ENCODE measurements at places on chromosomes 2 and 18.

DNA sequence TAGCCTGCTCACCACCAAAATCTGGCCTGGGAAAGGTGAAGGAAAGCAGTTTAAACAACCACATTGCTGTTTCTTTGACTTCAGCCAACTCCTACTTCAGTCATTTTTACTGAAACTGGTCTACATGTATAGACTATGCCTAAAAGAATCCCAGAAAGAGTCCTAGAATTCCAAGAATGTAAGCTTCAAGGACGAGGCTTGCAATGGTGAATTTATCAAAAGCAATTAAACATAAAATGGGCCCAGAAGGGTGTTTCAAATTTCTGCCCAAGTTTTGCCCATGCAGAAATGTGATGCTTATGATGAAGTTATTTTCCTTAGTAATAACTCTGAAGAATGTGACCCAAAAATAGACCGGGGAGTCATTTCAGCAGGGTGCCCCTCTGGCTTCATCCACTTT, 16.6 kb downstream of the EN1 start:
- DNase-seq, result no peak

DNA sequence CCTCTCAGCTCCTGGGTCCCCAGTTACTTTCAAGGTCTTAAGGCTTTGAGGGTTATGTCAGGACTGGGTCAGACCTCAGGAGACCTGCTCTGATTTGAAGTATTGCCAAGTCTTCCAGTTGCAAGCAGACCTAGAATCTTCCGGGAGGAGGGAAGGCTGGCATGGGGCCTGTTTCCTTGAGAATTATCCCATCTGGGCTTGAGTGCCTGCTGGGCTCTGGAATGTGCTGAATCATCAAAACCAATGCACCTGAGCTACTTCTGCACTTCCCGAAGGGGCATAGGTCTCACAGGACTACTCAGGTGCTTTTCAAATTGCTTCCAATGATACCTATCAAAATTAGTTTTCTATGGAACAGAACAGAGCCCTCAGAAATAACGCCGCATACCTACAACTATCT, 327.3 kb downstream of the XIRP2 start:
- no peak for DNase-seq

DNA sequence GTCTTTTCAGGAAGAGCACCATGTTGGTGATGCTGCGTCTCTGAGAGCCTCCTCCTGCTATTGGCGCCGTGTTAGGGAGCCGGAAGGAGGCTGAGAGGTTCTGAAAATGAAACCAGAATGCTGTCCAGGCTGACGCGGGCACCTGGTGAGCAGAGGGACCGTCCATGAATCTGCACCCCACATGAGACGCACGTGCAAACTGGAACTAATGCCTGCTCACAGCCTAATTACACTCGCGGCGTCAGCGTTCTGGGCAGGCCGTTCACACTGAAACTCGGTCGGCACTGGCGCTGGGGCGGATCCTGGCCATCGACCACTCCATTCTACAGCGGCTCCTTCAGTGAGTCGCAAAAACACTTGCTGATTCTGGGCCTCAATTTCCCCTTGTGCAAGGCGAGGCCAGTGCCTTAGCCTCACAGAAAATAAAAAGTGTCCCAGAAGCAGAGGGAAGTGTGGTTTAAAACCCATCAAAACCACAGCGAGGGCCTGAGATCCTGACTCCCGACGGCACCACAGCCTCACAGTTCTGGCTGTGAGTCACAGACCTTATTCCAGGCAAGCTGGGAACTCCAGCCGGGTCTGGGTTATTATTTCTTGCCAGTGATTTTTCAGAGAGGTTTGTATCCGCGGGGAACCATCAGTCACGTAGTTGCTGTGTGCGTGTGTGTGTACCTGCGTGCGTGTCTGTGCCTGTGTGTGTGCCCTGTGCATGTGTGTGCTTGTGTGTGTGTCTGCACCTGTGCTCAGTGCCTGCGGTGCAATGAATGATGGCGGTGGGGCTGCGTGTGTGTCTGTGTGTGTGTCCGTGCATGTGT, 49.1 kb upstream of the CTDP1 start:
- DNase-seq, result peak; percentile 16

- DNase-seq, result no peak
These were observed 22.2 kb upstream of the NAB1 start for GRCh38 chr2:190626641-190627210.

- DNase-seq, result no peak
These were observed 1.6 kb upstream of the ADNP2 start for GRCh38 chr18:80107426-80107825.

DNA sequence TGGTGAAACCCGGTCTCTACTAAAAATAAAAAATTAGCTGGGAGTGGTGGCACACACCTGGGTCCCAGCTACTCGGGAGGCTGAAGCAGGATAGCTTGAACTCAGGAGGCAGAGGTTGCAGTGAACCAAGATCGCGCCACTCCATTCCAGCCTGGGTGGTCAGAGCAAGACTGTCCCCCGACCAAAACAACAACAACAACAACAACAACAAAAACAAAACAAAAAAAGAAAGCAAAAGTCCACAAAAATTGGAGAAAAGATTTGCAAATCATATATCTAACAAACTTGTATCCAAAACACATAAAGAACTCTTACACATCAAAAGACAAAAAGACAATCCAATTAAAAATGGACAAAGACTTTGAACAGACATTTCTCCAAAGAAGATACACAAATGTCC, 10.4 kb downstream of the PPM1G start:
- DNase-seq, result no peak

DNA sequence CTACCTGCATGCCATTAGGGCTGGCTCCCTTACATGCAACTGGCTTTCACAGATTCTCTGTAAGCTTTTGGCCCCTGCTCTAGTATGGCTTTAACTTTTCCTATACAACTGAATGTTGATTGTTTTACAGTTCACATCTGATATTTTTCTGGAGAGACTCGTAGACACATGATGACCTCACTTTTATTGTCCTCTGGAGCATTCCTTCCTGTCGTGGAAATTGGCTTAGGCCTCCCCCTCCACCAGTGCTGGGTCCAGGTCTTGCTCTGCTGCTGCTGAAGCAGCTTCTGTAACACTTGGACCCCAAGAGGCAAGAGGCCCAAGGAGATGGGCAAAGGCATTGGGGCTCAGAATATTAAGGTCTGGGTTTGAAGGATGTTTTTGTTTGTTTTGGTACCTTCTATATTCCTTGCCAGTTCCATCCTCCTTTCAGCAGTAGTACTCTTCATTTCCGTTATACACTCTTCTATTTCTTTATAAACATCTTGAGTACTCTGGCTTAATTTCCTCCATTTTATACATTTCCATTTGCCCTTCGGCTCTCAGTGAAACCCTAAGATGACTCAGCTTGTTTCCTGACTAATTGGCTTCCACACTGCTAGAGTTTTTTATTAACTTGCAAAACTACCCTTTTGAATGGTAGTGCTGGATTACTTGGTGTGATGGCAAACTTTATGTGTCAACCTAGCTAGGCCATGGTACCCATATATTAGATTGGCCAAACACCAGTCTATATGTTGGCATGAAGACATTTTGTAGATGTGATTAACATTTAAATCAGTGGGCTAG, 219.8 kb downstream of the CDCA7 start:
- no peak for DNase-seq

- DNase-seq, result no peak
These were observed 93.5 kb upstream of the TACR1 start for GRCh38 chr2:75292826-75293225.

GRCh38 chr18:31512203-31512764, 14.3 kb downstream of the DSG2 start:
- no peak for DNase-seq

- DNase-seq, result no peak
These were observed 103.6 kb upstream of the BOD1L2 start for GRCh38 chr18:57043241-57043640.

GRCh38 chr2:169131587-169132512, 62.5 kb downstream of the DHRS9 start:
- DNase-seq, result no peak

DNA sequence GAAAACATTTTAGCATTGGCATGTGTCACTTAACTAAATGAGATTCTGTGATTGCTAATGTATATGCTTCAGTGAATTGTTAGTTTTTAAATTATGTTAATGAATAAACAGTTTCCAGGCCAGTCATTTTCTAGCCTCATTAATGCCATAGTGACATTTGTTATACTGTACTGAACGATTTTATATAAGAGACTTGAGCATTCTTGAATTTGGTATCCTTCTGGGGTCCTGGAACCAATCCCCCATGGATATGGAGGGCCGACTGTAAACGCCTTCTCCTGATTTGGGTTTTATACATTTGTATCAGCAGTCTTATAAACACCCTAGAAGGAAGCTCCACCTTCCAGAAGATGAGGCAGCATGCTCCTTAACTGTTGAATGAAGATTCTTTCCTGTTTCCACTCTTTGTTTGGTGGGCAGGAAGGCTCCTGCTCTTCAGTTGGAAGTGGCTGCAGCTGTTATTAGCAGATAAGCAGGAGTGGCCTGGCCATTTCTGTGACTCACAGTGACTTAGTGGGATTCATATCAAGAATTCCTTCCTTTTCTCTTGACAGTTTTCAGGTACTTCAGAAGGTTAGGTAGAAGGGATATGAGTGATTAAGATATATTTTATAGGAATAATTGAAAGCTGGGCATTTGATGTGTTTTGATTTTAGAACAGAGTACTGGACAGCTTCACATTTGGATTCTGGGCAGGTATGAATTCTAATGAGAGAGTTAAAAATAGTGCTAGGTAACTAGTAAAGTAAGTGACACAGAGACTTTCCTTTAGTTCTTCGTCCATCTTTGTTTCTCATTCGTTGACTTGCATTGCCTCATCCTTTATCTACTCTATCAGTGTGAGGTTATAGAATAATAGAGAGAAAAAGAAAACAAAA, 124.9 kb downstream of the PLCL1 start:
- DNase-seq, result no peak

DNA sequence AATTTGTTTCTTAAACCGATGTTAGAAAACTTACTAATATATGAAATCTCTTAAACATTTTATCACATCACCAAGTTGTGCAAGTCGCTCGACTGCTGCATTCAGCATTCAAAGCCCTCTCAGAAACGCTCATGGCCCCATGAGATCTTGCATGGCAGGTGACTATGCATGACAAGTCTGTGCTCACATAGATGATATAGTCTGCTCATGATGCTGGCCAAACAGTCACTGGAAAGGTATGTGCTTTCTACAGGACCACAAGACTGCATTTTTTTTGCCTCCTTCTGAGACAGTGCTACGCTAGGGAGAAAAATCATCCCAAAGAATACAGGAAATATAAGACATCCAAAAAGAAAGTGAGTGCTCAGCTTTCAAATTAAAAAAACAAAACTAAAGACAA, 98.3 kb upstream of the ZBTB14 start:
- no peak for DNase-seq
